CD4-positive, alpha-beta T cell treated with Interleukin-12 subunit alpha and Interleukin-12 subunit beta, for 1 hour (primary cell): ENCODE measurements at places on chromosomes 16 and 17.

DNA sequence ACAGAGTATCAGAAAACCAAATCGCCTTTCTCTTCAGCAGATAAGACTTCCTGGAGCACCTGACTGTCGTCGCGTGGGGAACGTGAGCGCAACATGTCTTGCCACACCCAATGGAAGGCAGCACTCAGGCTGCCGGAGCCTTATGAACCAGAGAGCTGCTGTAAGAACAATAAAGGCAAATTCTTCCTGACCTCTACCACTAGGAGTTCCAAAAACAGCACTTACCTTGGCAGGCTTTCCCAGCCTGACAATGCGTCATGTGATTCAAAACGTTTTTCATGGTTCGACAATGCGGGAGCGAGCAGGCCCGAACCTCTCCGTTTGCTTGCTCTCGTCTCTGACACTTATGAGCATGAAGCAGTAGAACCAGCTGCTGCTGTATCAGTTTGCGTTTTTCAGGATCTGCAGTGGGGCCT is 75.8 kb upstream of the TRAP1 start:
- no peak for DNase-seq

GRCh38 chr16:23155445-23156049 is 6.3 kb upstream of the USP31 start:
- no peak for DNase-seq

DNA sequence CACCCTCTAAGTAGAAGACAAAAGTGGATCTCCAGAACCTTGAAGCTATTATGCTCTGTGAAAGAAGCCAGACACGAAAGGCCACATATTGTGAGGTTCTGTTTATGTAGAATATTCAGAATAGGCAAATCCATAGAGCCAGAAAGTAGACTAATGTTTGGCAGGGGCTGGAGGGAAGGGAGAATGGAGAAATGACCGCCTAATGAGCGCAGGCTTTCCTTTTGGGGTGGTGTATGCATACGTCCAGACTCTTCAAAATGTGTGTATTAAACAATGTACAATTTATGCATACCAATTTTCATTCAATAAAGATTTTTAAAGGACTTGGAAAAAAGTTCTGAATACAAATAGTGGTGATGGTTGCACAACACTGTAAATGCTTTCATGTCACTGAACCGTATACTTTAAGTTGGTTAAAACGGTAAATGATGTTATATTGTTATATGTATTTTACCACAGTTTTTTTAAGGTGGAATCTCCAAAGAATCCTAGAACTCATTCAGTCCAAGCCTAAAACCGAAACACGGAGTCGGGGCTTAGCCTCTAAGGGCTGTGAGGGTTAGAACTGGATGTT is 397.4 kb downstream of the SOX9 start:
- DNase-seq: no peak

DNA sequence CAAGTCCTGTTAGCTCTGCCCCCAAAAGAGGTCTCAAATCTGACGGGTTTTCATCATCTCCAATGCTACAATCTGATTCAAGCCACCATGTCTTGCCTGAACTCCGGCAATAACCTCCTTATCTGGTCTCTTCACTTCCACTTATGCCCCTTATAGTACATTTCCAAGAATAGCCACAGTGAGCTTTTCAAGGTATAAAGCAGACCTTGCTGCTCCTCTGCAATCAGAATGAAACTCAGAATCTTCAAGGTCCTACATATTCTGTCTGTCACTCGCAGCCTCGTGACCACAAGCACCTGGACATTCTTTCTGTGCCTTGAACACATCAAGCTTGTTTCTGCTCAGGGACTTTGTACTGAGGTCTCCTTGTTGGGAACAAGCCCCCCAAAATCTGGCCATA is 84.7 kb downstream of the YPEL2 start:
- no peak for DNase-seq

- DNase-seq: no peak
Observed at GRCh38 chr17:60372790-60373483, 19.0 kb downstream of the USP32 start.
